ENCODE measurements at places on chromosomes 2 and 18. TPM values are rescaled to one million over a fixed set of nuclear protein-coding genes. Genes with fewer than 3 reads are reported as not detected.

Gene RMDN2
- 2.2 TPM for total RNA-seq

Gene FSHR
- total RNA-seq: not detected

Gene SLC66A3
- 18.5 TPM for total RNA-seq

Gene CNDP2
- 58.6 TPM for total RNA-seq

Gene LBH
- 39.8 TPM for total RNA-seq

Gene SERPINB3
- total RNA-seq: under 0.01 TPM

All from epithelial cell of alveolus of lung (primary cell).